ENCODE measurements at places on chromosomes 16 and 17.

DNA sequence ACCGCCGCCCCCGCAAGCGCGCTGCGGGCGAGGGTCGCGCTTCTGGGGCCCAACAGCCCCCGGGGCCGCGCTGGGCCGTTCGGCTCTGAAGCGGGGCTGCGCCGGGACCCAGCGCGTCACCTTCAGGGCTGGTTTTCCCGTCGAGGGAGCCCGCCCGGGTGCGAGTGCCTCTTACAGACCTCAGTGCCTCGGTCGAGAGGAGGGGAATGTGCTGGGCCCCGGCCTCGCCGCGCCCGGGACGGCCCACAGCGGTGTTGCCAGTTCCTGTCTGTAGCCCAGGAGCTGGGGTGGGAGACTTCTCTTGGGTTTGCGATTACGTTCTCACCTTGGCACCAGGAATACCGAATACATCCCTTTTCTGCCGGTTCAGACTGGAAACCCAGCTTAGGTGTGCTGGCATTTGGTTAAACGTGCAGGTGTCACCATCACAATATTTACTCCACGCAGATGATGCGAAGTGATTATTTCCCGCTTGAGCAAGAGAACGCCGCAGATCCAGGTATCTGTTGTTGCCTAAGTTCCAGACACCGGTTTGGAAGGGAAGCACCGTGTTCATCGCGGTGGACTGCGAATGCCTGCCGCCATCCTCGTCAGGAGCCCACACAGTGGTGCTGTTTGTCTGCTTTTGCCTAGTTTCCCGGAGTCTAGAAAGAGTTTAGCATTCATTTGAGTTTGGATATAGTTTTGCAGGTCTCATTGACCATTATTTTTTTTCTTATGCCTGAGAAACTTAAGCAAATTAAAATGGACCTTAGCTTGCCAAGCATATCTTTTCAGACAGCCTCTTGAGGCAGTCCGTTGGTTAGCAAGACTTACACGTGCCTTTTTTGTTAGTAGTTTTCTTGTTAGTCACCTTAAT lies 914 bp downstream of the MAP1LC3B start:
- DNase-seq: peak; percentile 45

GRCh38 chr16:25176136-25176535 lies 40.6 kb upstream of the AQP8 start:
- DNase-seq: no peak

DNA sequence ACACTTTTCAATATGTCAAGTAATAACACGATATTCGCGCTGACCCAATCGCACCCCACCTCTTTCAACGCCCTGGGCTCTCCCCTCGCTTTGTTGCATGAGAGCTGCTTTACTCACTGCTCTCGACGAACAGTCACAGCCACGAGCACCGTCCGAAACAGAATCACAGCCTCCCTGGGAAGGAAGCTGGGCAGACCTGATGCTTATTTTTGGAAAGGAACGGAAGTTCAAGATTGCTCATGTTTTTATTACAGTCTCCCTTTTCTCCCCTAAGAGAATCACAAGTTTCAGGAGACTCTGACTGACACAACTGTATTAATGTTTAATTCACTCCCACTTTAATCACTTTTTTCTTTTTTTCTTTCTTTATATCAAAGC lies 67.8 kb downstream of the ANKRD11 start:
- peak; percentile 51 for DNase-seq

- no peak for DNase-seq
These were observed 35.4 kb downstream of the SNX20 start for GRCh38 chr16:50645563-50646220.

GRCh38 chr17:74704544-74704943 lies 8.2 kb downstream of the CD300LF start:
- no peak for DNase-seq

DNA sequence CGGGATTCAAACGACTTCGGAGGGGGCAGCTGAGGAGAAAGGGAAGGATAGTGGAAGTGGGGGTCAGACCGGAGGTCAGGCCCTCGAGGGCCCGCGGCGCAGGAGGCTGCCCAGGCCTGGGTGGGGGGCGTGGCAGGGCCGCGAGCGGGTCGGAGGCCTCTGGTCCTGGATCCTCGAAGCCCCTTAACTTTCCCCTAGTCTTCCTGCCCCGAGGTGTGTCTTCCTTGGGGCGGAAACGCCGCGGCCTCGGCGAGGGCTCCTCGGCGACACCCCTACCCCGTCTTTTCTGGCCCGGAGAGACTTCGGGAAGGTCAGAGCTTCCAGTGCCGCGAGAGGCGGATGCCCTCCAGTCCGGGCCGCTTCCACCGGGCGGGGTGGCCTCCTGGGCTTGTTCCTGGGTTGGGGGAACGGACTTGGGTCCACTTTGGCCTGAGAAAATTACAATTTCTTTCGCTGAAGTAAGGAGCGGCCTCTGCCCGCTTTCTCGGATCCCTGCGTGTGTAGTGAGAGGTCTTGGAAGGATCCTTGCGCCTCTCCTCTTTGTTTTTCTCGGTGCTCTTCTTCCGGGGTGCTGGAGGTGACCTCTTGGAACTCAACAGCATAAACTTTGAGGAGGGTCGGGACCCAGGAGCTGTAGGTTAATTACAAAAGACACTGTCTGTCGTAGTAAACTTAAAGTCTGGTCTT lies 491 bp downstream of the IST1 start:
- DNase-seq: peak; percentile 51

- peak; percentile 63 for DNase-seq
These were observed at the start of gene CX3CL1 for GRCh38 chr16:57372372-57373116. CX3CL1 (plus strand) TSS chr16:57372490; CDS start chr16:57372569, 79 bp downstream.

GRCh38 chr17:72119077-72119872 lies 1.5 kb upstream of the SOX9 start:
- DNase-seq: no peak

All from fibroblast of skin of back (primary cell).